ENCODE measurements at places on chromosomes 6 and 20. TPM values are rescaled to one million over a fixed set of nuclear protein-coding genes. Genes with fewer than 3 reads are reported as not detected.

Gene TCP11
- polyA plus RNA-seq, result 0.27 TPM

Gene PNRC1
- polyA plus RNA-seq, result 102 TPM

Gene WFDC5
- polyA plus RNA-seq, result not detected

Gene CTCFL
- polyA plus RNA-seq, result 0.22 TPM

Gene SCGN
- not detected for polyA plus RNA-seq

GRCh38 chr6:97885325-97885724, 602.3 kb upstream of the MMS22L start:
- DNase-seq, result no peak

GRCh38 chr6:14658030-14658429, 540.5 kb downstream of the CD83 start:
- no peak for DNase-seq

DNA sequence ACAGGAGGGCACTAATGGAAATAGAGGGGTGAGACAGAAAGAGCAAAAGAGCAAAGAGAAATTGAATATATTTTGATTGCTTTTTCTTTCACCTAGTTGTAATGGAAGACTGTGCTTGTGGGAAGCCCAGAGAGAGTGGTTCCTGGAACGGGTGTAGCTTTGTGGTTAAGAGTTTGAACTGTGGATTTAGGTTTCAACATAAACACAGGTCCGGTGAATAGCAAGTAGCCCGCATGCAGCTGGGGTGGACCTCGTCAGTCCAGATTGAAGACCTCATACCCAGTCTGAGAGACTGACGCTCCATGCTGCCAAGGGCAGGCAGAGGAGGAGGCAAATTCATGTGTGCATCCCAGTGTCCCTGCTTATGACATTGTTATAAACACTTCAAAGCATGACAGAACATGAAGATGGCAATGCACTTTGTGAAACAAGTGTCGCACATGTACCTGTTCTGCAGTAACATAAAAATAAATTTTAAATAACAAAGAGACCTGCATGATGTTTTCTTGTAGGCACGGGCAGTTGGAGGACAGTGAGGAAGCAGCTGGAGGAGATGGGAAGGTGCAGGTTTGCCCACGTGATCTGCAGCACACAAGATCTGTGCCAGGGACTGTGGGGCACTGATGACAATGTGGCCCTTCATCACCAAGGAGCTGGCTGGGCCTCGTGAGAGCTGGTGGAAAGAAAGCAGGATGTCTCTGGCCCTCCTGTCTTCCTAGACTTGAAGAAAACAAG, 220.5 kb upstream of the SSTR4 start:
- DNase-seq, result no peak

DNA sequence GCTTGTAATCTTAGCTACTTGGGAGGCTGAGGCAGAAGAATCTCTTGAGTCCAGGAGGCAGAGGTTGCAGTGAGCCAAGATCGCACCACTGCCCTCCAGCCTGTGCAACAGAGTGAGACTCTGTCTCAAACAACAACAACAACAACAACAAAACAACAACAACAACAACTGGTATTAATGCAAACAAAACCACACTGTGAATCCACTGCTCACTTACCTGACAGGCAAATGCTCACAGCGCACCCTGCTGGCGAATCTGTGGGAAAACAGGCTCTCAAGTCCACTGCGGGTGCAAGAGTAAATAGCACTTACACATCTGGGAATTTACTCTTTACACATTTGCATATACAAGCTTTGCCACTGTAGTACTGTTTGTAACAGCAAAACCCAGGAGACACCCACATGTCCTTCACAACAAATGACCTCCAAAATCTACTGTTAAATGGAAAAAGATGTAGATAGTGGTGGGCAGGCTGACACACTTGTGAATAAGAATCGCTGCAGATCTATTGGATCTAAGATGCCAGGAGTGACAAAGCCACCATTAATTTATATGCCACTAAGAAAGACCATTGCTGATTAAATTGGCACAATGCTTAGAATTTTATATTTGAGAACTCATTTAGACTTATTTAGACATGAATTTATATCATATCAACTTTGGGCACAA, 29.3 kb downstream of the NSFL1C start:
- DNase-seq, result no peak

DNA sequence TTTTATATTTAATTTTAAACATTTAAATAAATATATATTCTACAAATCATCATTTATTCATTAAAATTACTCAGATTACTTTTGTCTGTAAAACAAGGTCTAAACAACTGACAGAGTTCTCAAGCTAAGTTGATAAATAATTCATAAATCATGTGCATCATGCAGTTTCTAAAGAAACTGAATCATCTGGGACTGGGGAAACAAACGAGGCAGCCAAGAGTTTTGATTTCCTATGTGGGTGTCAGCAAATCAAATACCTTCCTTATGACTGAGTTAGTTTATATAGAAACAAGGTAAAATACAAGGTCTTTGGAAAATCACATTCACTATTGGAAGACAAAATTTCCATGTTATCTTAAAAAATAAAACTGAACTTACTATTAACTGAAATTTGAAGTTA, 149.9 kb upstream of the BEND6 start:
- peak; percentile 11 for DNase-seq

DNA sequence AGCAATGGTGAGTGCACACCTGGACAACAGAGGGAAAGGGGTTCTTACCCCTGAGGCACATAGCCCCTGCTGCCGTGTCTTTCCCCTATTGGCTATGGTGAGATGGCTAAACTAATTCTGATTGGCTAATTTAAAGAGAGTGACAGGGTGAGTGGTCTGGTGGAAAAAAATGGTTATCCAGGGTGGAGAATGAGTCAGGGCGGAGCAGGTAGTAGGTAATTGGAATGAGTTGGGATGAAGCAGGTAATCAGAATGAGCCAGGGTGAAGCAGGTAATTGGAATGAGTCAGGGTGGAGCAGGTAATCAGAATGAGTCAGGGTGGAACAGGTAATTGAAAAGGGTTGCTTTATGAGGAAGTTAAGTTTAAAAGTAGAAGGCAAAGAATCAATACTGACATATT, 200.3 kb downstream of the EYA4 start:
- no peak for DNase-seq

DNA sequence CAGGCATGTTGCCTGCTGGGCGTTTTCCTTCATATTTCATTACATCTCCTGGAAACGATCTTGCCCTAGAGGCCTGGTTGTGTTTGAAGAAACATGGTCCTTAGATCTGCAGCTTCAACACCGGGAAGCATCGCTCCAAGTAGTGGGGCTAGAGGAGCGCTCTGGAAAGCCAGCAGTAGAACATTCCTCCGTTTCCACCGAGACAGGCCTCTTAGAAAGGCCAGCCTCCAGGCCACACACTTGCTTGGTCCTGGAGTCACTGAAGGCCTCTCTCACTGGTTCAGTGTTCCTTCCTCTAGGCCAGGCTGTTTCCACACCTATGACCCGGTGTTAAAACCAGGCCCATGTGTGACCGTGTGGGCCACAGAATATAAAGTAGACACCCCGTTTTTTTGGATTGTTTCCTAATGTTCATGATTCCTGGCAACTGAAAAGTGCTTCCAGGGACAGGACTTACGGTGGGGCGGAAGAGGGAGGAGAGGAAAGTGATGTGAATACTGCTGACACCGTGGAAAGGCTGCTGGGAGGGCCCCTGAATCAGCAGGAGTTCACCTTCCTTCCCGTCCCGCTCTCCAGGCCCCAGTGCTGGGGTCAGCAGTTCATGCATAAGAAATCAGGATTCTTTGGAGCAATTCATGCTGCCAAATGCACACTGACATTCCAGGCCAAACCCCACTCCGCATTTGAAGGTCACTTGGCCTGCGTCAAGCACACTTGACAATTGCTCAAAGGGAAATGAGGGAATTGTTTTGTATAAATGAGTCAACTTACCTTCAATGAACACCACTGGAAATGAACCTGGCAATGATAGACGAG, 83.8 kb downstream of the IYD start:
- DNase-seq, result peak; percentile 11

DNA sequence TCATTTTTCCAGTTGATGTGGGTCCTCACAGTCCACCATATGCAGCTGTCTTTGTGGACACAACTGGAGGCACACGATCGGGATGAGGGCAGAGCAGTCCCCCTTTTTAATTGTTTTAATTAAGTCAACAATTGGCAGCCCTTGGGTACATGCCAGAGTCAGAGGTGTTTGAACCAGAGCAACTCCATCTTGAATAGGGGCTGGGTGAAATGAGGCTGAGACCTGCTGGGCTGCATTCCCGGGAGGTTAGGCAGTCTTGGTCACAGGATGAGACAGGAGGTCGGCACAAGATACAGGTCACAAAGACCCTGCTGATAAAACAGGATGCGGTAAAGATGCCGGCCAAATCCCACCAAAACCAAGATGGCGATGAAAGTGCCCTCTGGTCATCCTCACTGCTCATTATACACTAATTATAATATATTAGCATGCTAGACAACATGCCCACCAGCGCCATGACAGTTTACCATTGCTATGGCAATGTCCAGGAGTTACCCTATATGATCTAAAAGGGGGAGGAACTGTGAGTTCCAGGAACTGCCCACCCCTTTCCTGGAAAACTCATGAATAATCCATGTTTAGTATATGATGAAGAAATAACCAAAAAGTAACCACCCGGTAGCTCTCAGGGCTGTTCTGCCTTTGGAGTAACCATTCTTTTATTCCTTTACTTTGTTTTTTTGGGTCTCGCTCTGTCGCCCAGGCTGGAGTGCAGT, 31.8 kb upstream of the BLCAP start:
- DNase-seq, result no peak

- peak; percentile 28 for DNase-seq
Observed at GRCh38 chr6:145161501-145161900, 573.8 kb downstream of the EPM2A start.

GRCh38 chr20:24477831-24478547, 8.6 kb downstream of the SYNDIG1 start:
- DNase-seq, result no peak

DNA sequence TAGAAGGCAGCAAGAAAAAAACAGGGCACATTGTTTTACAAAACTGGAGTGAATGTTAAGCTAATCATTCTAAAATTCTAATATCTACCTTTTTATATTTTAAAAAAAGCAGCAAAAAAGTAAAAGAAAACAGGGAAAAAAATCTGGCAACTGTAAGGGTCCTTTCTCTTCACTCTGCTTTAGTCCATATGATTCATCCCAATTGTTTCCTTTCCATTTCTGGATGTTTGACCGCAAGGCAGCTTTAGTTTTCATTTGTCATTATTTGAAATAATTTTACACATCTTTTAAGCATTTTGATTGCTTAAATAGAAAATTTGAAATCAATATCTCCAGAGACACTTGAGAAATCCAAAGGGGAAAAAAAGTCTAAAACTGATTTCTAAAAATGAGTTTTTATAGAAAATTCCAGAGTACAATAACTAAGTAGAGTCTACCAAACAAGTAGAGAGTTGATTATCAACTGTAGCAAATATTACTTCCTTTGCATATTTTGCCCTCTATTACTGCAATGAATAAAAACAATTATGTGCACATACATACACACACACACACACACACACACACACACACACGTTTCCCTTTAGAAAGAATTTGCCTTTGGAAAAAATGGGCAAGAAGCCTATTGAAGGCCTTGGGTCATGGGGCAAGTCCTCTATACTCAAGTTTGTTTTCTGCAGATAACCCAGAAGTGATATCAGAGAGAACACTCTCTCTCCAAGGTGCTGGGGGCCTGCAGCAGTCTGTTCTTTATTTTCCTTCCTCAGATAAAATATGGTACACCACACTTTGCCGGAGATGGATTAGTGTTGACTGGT, 259.7 kb downstream of the HACE1 start:
- no peak for DNase-seq

GRCh38 chr6:26329763-26330511, 35.1 kb upstream of the BTN3A2 start:
- DNase-seq, result no peak

GRCh38 chr6:24064832-24065231, 61.2 kb upstream of the NRSN1 start:
- no peak for DNase-seq
